Cortex of kidney (tissue), 1 donor: ENCODE measurements at places on chromosomes 16 and 17.

DNA sequence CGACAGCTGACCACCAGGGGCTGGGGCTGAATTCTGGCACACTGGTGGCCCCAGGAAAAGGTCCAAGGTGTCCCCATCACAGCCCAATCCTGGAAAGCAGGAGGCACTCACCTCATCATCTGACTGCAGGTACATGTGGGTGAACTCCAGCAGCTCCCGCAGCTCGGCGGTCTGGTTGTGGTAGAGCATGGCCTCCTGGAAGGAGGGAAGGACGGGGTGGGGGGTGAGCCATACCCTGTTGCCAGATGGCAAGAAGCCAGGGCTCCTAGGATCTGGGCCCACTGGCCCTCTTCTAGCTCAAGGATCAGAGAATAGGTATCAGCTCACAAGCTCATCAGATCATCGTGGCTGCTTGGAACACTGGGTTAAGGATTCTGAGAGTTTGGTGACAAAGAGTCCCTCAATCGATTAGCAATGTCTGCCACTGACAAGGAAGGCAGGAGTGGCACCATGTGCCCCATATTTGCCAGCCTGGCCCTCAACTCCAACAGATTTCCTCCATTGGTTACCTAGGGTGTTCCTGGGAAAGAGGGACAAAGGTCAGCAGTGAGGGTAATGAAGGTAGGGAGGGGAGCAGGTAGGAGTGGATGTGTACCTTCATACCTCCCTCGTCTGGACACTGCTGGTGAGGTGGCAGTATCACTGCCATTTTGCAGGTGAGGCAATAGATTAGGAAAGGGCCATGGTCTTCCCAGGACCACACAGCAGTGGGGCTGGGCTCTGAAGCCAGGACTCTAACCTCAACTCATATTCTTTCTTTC, 4.9 kb downstream of the P3H4 start:
- no peak for DNase-seq

DNA sequence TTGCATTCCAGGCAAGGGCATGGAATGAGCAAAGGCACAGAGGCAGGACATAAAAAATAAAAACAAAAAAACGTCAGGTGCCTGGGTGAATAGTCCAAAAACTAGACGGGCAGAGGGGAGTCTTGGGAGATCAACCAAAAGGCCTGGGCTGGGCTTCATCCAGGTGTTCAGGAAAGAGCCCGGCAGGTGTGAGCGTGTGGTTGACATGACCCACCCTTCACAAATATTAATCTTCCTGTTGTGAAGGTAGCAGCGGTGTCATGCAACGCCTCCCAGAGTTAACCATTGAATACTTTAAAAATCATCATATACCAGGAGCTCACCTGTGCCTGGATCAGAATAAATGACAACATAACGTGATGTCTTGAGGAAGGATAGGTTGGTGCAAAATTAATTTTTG, 90.6 kb downstream of the USP22 start:
- no peak for DNase-seq

DNA sequence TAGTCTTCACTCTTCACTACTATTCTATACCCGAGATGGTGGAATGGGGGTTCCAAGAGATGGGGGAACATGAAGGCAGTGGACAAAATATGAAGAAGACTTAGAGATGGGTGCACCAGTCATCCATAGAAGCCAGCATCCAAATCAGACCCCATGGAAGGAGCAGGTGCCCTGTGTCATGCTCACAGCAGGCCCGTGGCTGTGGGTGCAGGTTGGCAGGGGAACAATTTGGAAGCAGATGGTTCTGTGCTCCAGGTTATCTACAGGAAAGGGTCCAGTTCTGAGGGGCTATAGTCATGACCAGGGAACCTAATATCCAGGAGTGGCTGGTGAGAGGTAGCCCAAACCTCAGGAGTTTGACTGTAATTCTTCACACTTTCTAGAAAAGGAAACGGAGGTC, 9.6 kb upstream of the LPCAT2 start:
- no peak for DNase-seq

- no peak for DNase-seq
Observed at GRCh38 chr16:29791845-29792807, 1.6 kb downstream of the KIF22 start.

DNA sequence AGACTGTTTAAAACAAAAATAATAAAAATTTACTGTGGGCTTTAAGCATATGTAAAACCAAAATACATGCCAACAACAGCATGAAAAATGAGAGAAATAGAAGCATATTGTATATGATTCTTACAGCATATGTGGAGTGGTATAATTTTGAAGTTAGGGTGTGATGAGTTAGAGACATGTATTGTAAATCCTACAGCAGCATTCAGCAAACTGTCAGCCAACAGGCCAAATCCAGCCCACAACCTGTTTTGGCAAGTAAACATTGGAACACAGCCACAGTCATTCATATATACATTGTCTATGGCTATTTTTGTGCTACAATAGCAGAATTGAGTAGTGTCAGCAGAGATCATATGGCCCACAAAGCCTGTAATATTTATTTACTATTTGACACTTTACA, 42.3 kb downstream of the ZNF18 start:
- DNase-seq = no peak

DNA sequence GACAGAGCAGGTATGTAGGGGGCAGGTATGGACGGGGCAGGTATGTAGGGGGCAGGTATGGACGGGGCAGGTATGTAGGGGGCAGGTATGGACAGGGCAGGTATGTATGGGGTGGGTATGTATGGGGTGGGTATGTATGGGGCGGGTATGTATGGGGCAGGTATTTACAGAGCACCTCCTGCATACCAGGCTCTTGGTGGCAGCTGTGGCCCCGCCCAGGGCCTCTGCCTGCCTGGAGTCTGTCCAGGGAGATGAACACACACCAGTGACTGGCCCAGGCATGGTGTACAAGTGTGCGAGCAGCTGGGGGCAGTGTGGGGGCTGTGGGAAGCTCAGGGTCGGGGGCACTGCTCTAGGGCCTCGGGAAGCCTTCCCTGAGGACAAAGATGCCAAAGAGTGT, 4.4 kb downstream of the RPL3L start:
- DNase-seq = no peak

DNA sequence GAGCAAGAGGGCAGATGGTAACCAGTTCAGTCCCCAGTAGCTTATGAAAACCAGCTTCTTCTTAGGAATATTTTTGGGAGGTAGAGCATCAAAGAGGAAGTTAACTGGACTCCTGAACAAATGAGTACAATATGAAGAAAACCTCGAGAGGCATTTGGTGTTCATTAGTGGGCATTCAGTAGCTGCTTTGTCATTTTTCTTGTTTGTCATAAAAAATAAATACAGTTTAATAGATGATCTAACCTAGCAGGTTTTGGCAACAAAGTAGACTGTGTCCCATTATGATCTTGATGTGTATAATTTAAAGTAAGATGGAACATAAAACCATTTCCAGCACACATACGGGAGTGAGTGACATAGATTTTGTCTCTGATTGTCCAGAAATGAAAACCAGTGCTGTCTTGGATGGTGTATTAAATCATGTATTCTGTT, 173.1 kb downstream of the HS3ST3A1 start:
- no peak for DNase-seq

DNA sequence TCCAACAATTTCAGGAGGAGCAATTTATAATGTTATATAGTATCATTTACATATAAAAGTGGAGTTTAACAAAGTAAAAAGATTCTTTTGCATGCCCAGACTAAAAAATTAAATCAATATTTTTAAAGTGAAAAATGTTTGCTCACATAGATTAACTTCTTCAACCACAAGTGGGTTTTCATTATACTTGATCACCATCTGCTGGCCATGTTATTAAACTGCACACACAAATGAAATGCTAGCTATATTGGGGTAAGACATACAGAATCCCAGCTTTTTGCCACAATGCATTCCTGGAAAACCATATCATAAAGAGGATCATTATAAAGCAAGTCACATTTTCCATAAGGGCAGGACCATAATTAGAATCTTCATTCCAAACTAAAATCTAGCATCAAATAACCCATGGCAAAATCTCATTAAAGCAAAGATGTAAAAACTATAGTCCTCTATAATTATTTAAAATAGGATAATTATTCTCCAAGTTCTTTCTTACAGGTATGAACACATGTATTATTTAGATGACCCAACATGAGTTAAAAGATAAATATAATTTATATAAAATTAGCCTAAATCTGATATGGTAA, 26.3 kb downstream of the CEP112 start:
- DNase-seq = no peak

- DNase-seq = no peak
Observed at GRCh38 chr17:50364715-50365114, 8.3 kb downstream of the MRPL27 start.

DNA sequence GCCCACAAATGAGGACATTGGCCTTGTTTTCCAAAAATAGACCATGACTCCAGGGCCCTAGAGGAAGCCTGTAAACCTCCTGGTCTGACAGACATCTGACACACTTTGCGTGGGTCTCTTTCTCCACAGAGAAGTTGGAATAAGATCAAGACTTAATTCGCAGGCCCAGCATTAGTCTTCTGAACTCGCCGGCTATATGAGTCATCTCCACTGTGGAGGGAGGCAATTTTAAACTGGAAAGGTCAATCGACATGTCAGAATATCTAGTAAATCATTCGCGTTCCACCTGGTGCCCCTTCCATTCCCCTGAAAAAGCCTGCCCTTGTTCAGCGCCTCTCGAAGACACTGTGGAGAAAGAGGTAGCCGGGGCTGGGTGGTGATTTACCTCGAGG, 140.1 kb downstream of the CLEC16A start:
- DNase-seq = no peak

DNA sequence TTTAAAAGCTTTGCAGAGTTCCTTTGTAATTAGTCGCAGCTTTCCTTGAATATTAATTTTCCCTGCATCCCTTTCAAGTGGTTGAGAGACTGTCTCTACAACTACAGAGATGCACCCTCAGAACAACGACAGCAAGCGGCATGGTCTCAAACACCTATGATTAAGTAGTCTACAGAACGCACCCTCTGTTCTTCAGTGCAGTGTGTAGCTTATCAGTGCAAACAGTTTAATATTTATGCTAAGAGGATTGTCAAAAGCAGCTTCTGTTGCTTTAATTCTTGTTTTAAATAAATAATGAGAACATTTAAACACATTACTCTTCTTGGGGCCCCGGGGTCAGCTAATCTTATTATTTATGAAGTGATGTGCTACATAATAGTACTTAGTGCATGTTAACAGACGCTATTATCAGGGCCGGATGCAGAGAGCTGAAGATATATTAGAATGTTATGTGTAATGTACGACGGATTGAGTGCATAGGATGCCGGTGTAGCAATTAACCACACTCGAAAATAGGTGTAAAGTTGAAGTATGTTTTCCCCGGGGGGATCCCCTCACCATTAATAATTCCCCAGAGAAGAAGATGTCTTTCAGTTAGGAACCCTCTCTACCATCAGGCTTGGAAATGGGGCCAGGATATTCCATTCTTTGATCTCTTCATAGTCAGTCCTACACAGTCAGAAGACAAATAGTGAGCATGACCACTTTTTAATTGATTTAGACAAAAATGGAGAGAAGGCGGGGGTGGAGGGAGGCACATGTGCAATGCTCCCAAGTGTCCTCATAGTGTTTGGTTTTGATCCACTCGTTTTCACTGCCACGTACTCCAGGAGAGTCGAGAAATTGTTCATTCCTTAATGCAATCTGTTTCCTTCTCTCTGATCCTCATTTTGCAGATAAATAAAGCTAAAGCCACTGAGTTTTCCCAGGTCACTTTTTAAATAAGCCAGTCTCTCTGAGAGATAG, 176.3 kb downstream of the IRX3 start:
- no peak for DNase-seq

DNA sequence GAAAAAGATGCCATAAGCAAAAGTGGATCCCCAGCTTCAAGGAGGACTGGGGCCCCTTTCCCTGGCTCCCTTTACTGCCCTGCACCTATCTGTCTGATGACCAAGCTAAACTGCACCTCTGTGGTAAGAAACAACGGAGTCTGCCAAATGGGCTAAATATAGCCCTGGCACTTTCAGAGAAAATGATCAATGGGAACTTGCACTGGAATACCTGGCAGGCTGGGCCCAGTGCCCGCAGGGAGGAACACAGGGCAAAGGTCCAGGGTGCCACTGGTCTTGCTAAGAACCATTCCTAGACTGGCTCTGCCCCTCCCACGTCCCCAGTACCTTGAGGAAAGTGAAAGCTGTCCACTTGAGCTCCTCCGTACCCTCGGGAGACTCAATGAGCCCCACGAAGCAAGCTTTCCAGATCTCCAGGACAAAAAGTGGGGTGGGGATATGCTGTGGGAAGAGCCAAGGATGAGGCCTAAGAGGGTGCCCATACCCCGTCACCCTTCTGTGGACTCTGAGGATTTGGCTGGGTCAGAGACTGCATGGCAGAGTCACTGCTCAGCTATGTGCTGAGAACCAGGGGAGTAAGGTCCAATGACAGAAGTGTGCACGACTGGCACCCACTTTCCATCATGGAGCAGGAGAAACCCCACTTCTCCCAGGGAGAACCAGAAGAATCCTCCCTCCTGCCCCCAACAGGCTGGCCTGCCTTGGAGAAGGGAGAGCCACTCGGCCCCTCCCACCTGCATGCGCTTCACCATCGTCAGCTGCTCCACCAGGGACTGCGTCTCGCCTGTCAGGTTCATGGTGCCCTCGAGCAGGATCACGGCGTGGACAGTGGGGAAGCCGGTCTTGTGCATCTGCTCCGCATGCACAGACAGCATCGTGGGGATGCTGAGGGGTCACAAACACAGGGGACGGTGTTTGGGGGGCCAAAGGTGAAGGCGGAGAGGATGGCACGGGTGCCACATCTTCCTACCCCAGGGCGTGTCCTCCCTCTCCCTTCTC, 17.4 kb downstream of the CSF3 start:
- no peak for DNase-seq

- DNase-seq = no peak
Observed at GRCh38 chr16:69904495-69905170, 46.5 kb upstream of the CLEC18A start.

DNA sequence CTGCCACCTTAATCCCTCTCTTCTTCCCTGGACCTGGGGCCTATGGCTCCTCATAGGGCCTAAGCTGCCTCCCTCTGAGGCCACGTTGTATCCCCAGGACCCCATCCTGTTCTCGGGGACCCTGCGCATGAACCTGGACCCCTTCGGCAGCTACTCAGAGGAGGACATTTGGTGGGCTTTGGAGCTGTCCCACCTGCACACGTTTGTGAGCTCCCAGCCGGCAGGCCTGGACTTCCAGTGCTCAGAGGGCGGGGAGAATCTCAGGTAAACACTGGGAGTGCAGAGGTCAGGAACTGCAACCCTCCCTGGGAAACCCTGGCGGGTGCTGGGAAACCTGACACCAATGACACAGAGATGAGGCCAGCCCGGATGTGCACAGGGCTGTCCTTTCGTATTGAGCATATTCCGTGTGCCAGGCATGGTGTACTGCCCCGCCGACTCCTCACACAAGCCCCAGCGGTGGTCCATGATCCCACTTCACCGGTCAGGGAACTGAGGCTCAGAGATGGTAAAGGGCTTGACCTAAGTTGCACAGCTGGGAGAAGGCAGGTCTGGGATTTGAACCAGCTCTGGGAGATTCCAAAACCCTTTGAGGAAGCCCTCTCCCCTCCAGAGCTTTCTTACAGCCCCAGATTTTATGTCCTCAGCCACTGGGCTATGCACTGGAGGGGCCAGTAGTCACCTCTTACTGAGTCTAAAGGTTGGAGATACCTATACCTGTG, 22.9 kb downstream of the ANKRD40 start:
- no peak for DNase-seq
